ENCODE measurements at places on chromosomes 3 and 15.

DNA sequence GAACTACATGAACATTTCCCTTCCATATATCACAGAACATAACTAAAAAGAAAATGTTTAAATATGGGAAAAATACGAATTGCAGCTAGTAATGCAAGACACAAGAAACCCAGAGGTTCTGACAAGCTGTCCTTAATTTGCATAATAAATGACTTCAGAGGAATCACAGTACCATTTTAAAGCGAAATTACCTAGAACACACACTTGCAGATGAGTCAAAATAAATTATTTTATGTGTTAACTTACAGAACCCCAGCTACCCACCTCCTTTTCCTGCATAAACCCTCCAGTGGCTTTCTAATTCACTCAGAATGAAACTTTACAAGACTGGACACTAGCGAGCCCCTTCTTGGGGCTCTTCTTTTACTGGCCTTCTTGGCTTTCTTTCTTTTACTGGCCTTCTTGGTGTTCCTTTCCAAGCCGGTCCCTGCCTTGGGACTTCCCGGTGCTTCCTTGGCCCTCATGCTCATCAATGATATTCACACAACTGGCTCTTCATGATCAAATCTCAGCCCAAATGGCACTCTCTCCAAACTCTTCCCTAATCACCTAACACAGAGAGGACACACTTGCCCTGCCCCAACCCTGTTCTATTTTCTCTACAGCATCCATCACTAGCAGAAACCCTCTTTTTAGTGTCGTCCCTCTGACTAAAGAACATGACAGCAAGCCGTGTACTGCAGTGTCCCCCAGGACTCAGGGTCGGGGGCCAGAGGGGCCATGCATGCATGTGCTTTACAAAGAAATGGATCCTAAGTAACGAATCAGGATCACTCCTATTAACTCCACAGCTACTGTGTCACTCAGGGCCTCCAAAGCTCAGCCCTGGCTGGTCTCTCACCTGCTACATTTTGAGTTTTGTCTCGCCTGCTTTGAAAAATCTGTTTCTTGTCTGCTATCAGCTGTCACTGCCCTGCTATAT, 4.8 kb downstream of the CHSY1 start:
- no peak overlapping the region for H3K27ac ChIP-seq
- peaks cover 38% of the 10 kb centered on the region for H3K4me1 ChIP-seq
- peaks cover 4% of the 10 kb centered on the region for H3K36me3 ChIP-seq
- no peak for DNase-seq
- no peaks in the 10 kb centered on the region for H3K27me3 ChIP-seq

- H3K27me3 ChIP-seq: no peaks in the 10 kb centered on the region
- DNase-seq: no peak
- H3K4me3 ChIP-seq: no peak overlapping the region
- no peaks in the 10 kb centered on the region for H3K36me3 ChIP-seq
- peaks cover 1% of the 10 kb centered on the region for H3K4me1 ChIP-seq
- no peak overlapping the region for H3K27ac ChIP-seq
Measured at GRCh38 chr3:34382859-34383258, 584.4 kb downstream of the PDCD6IP start.

DNA sequence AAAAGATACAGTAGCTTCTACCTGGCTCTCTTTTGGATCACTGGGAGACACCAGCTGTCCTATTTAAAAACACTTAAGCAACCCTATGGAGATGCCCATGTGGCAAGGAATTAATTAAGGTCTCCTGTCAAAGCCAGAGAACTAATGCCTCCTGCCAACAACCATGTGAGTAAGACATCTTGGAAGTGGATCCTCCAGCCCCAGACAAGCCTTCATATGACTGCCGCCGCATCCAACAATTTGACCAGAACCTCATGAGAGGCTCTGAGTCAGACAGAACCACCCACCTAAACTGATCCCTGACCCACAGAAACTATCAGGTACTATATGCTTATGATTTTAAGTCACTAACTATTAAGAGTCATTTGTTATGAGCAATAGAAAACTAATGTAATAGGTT, 22.3 kb downstream of the IFT80 start:
- no peak for DNase-seq
- no peak overlapping the region for H3K4me3 ChIP-seq
- H3K27me3 ChIP-seq: no peaks in the 10 kb centered on the region
- no peaks in the 10 kb centered on the region for H3K4me1 ChIP-seq
- no peak overlapping the region for H3K27ac ChIP-seq

DNA sequence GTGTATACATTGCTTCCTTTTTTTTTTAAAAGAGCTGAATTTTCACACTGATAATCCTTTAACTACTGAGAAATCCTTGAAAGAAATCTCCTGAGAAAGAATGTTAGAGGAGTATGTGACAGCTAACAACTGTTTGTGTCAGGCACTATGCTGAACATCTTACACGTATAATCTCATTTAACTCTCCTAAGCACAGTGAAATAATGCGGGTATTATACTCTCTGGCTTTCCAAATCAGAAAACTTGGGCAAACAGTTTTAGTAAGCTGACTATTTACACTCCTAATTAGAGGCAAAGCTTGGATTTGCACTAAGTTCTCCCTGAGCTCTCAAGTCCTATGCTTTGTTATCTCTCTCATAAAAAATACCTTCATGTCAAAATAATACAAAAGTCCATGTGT, 69.3 kb downstream of the SMARCC1 start:
- peaks cover 37% of the 10 kb centered on the region for H3K36me3 ChIP-seq
- no peaks in the 10 kb centered on the region for H3K4me1 ChIP-seq
- H3K27ac ChIP-seq: no peak overlapping the region
- no peak for DNase-seq
- H3K4me3 ChIP-seq: no peak overlapping the region

- H3K27ac ChIP-seq: no peak overlapping the region
- DNase-seq: no peak
- H3K4me1 ChIP-seq: peaks cover 3% of the 10 kb centered on the region
- peaks cover 2% of the 10 kb centered on the region for H3K36me3 ChIP-seq
Measured at GRCh38 chr15:72532991-72533601, 59.0 kb downstream of the ARIH1 start.

- H3K4me1 ChIP-seq: no peaks in the 10 kb centered on the region
- H3K36me3 ChIP-seq: no peaks in the 10 kb centered on the region
- H3K4me3 ChIP-seq: no peak overlapping the region
- no peak for DNase-seq
Measured at GRCh38 chr3:8380904-8381704, 120.5 kb upstream of the LMCD1 start.

- H3K27ac ChIP-seq: no peak overlapping the region
- H3K36me3 ChIP-seq: no peaks in the 10 kb centered on the region
- no peaks in the 10 kb centered on the region for H3K27me3 ChIP-seq
- DNase-seq: no peak
Measured at GRCh38 chr3:94416768-94417167, 353.9 kb downstream of the NSUN3 start.

GRCh38 chr3:170056710-170057454, 19.1 kb downstream of the GPR160 start:
- no peak overlapping the region for H3K27ac ChIP-seq
- H3K4me1 ChIP-seq: no peaks in the 10 kb centered on the region
- H3K4me3 ChIP-seq: no peak overlapping the region
- H3K27me3 ChIP-seq: no peaks in the 10 kb centered on the region

DNA sequence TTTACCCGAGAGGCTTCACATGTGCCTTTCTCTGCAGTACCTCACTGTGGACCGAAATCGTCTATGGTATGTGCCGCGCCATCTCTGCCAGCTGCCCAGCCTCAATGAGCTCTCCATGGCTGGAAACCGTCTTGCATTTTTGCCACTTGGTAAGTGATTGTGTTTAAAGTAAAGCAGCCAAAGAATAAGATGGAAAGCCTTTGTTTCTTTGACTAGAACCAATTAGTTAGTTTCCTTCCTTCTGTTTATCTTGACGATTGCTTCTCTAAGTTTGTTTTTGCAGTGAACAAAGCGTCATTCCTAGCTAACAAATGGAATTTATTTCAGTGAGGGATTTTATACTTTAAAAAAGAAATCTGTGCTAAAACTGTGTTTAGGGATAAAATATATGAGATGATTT, 82.7 kb downstream of the LRRC28 start:
- H3K27ac ChIP-seq: no peak overlapping the region
- no peaks in the 10 kb centered on the region for H3K27me3 ChIP-seq
- H3K4me3 ChIP-seq: no peak overlapping the region
- H3K4me1 ChIP-seq: no peaks in the 10 kb centered on the region
- H3K36me3 ChIP-seq: no peaks in the 10 kb centered on the region

DNA sequence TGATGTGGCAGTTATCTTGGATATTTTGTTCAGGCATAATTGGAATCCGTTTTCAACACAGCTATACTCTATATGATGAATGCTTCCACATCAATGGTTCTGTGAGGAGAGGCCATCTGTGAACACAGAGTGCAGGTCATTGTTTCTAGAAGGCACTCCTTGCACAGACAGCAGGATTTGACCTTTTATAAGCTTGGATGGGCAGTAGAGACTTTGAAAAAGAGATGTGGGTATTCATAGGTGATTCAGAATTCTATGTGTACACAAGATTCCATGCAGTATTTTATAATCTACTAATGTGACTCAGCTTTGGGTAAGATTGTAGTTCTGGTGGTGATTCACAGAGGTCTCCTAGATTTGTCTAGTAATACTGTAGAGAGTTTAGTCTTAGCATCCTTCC, 12.5 kb downstream of the ARPP21 start:
- no peak for DNase-seq
- no peaks in the 10 kb centered on the region for H3K4me1 ChIP-seq
- no peaks in the 10 kb centered on the region for H3K27me3 ChIP-seq
- H3K27ac ChIP-seq: no peak overlapping the region

DNA sequence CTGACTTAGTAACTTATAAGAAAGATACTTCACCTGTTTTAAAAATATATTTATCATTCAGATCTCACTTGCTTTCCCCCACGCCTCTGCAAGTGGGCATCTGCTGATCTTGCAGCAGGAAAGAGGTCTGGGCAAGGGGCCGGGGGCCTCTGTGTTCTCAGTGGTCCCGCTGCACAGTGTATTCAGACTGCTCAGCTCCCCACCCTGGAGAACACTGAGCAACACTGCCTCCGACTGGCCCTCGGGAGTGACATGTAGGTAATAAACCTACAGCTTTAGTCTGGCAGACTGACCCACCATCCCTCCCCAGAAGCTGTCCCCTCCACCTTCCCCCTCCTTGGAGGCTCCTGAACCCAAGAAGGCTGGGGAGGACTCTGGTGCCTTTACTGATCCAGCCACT, 43.8 kb downstream of the GABRB3 start:
- no peak for DNase-seq
- no peaks in the 10 kb centered on the region for H3K36me3 ChIP-seq
- H3K4me1 ChIP-seq: no peaks in the 10 kb centered on the region
- H3K27me3 ChIP-seq: no peaks in the 10 kb centered on the region
- H3K4me3 ChIP-seq: no peak overlapping the region

Data from spinal cord (tissue), 10 donors.